ENCODE measurements at places on chromosomes 12 and 14.
A peak's percentile ranks its signal among the peaks of the same experiment; 100 is the strongest.

DNA sequence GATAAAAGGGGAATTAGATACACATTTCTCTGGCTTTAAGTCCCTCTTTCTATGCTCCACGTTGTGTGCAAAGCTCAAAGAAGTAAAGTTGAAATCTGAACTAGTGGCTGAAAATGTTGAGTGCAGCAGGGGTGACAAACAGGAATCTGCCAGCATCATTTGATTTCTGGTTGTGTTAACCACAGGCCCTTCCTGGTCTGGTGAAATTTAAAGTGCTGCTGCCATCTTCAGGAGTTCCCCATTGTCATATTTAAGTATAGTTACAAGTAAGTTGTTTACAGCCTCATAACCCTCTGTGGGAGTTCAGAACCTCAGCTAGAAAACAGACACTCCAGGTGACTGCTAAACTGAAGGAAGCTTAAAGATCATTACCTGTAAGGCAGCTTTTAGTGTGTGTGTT lies 90.9 kb upstream of the CCDC196 start:
- DNase-seq = no peak

- DNase-seq = no peak
These were observed 73.9 kb upstream of the HIF1A start for GRCh38 chr14:61621444-61621843.

DNA sequence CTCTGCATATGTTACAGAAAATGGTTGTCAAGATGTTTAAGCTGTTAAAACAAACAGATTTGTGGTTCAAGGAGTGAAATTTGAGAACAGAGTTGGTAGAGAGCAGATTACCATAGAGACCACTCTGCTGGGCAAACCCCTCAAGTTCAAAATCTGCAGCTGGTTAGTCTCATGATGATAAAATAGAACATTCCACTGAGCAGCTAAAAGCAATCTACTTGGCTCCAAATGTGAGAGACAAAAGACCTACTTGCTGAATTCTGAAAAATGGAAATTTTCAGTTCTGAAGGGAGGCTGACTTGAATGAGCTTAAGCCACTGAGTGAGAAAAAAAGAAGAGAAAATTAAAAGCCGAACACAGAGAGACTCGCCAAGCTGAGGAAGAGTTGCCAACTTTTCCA lies 519.3 kb downstream of the NOVA1 start:
- DNase-seq = no peak

DNA sequence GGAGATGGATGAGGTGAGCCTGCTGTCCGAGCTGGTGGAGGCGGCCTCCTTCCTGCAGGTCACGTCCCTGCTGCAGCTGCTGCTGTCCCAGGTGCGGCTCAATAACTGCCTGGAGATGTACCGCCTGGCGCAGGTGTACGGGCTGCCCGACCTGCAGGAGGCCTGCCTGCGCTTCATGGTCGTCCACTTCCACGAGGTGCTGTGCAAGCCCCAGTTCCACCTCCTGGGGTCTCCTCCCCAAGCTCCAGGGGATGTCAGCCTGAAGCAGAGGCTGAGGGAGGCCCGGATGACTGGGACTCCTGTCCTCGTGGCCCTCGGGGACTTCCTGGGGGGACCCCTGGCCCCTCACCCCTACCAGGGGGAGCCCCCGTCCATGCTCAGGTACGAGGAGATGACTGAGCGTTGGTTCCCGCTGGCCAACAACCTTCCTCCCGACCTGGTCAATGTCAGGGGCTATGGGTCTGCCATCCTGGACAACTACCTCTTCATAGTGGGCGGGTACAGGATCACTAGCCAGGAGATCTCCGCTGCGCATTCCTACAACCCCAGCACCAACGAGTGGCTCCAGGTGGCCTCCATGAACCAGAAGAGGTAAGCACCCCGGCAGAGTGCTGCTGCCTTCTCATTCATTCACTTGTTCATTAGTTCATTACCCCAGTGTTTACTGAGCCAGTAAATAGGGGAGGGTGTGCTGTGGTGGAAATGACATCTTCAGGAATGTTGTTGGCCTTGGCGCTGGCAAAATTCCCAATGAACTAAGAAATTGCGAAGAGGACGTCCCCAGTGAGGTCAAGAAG lies 774 bp upstream of the MANSC4 start:
- DNase-seq = peak; percentile 32

GRCh38 chr12:83573671-83574070 lies 887.0 kb downstream of the TMTC2 start:
- DNase-seq = no peak

DNA sequence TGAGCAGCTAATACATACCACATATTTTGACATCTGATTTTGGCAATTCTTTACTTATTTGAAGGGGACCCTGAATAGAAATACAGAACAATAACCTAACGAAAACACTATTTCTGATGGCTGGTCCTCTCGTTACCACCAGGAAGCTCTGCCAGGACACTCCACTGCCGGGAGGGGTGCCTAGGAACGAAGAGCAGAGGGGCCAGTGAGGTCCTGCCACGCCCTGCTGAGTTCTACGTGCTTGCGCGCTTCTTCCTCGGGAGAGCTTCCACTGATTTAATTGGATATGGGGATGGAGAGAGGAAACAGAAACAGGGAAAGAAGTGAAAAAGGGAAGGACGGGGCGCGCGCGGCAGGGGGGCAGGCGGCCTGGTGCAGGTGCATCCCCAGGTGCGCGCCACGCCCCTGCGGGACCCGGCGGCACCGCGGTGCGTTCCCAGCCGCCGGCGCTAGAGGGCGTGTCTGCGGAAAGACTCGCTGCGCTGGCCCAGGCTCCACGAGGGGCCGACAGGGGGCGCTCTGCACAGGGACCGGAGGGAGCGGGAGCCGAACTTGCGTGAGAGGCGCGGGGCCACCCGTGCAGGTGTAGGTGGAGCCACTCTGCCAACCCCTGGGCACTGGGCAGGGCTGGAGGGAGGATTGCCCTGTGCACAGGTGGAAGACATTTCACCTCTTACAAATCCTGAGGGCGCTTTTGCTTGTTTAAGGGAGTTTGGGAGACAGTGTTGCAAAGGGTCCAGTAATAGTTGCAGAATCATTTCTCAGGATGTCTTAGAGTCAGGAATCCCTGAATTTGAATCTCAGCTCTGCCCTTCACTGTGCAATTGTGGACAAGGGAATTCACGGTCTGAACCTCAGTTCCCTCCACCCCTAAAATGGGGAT lies 986.3 kb upstream of the TMEM132C start:
- no peak for DNase-seq

- no peak for DNase-seq
These were observed 11.1 kb downstream of the ACTN1 start for GRCh38 chr14:68968051-68968450.

DNA sequence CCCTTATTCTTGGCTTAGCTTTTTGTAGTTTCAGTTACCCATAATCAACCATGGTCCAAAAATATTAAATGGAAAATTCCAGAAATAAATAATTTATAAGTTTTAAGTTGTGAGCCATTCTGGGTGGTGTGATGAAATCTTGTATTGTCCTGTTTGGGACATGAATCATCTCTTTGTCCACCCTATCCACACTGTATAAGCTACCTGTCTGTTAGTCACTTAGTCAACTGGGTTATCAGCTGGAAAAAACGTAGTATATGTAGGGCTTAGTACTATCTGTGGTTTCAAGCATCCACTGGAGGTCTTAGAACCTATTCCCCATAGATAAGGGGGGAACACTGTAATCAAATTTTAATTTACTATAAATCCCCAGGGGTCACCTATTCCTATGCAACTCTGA lies 52.7 kb downstream of the NKX2-1 start:
- no peak for DNase-seq

- no peak for DNase-seq
These were observed 49.9 kb upstream of the PLEKHG3 start for GRCh38 chr14:64654246-64654900.

- DNase-seq = no peak
These were observed 110.1 kb upstream of the DIO3 start for GRCh38 chr14:101451166-101451565.

DNA sequence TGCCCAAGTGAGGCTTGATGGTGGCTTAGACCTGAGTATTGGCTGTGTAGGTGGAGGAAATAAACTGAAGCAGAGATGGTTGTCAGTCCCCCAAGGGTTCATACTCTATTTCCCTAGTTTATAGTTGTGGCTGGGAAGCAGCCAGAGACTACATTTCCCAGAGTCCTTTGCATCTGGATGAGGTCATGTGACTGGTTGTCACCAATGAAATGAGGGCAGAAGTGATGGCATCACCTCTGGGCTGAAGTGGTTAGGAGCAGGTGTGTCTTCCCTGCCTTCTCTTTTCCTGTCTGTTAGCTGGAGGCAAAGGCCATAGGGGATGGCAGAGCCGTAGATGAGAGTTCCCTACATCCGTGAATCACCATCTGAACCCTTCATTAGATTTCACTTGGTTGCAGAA lies 16.3 kb upstream of the NOS1 start:
- DNase-seq = no peak

- no peak for DNase-seq
These were observed 3.0 kb upstream of the HOXC10 start for GRCh38 chr12:53981634-53982565.
